Stimulated activated CD4-positive, alpha-beta T cell treated with anti-CD3 and anti-CD28 coated beads, Interleukin-2, amount 100 ng/mL, for 24 hours (primary cell): ENCODE measurements at places on chromosomes 5 and 9.

GRCh38 chr5:172939071-172939470 lies 20.2 kb upstream of the RPL26L1 start:
- no peak for DNase-seq

DNA sequence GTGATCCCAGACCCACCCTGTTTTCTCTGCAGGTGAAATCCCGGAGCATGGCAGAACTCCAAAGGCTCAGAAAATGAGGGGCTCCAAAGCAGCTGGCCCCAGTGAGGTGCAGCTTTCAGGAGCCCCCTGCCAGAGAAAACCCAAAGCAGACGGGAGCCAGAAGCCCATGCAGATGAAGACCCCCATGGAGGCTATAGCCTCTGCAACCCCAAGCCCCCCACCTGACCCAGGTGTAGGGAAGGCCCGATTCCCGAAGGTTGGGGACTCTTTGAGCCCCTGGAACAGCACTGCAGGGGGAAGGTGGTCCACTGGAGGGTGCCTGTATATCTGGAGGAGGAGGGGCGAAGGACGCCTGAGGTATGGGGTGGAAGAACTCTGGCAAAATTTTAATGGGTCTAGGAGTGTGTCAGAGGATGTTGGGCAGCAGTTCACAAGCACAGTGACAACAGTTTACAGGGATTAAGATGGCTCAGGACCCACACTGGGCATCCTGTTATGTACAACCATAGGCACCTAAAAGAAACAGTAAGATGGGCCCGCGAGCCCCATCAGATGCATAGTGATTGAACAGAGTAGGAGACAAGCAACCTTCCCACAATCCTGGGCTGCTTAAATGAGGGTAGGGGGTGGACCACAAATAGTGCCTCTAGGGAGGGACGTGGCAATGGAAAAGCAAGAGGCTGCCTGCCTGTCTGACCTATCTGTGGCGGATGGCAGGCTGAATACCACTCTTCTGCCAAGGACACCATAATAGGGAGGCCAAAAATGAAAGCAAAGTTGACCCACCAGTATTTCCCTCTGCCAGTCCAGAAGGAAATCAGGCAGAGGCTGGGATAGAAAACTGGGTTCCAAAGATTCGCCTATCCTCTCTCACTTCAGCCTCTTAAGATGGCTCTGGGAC lies 16.4 kb upstream of the ANXA6 start:
- no peak for DNase-seq

DNA sequence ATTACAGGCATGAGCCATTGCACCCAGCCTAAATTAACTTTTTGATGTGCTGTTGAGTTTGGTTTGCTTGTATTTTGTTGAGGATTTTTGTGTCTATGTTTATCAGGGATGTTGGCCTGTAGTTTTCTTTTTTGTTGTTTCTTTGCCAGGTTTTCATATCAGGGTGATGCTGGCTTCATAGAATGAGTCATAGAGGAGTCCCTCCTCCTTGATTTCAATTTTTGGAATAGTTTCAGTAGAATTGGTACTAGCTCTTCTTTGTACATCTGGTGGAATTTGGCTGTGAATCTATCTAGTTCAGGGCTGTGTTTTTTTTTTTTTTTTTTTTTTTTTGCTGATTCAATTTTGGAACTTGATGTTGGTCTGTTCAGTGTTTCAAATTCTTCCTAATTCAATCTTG lies 1164.3 kb upstream of the DMAC1 start:
- no peak for DNase-seq

DNA sequence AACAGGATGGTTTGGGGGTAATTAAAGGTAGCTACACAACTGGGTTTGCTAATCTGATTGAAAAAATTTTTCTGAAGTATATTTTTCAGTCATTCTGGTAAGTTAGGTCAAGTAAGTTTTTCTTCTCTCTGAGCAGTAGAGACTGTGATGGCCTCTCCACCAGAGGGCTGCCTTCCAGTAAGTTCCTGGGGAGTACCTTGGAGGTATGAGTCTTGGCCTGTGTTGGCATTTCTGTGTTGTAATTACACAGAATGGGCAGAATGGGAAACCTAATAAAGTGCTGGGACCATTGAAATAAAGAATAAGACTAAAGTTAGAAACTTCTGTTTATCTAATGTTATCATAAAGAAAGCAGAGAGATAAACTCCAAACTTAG lies 430.8 kb downstream of the ARHGEF28 start:
- no peak for DNase-seq

GRCh38 chr5:140791089-140791488 lies 3.6 kb upstream of the PCDHA2 start:
- DNase-seq = no peak

- no peak for DNase-seq
Observed at GRCh38 chr5:65475336-65475735, 6.4 kb downstream of the ADAMTS6 start.

- no peak for DNase-seq
Observed at GRCh38 chr5:179373101-179373934, 28.1 kb upstream of the ADAMTS2 start.

GRCh38 chr5:169810524-169810923 lies 169.8 kb downstream of the INSYN2B start:
- DNase-seq = no peak

GRCh38 chr9:93107825-93108161 lies 11.8 kb downstream of the CARD19 start:
- no peak for DNase-seq

DNA sequence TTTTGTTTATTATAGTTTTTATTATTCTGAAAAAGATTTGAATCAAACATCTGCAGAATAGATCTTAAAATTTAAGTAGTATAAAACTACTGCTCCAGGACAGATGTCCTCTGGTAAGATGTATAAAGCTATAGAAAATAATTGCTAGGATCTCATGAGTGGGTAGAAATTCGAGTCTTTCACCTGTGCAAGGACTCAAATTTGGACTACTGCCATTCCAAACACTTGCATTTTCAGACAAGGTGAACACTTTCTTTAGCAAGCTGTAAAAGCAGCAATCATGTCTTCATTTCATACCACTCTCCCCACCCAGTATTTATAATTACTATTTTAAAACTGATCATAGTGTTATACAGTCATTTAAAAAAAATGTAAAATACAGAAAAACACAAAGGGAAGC lies 20.7 kb downstream of the SKP2 start:
- DNase-seq = no peak
